Tibial artery (tissue), 4 donors: ENCODE measurements at places on chromosomes 11 and 22.
A peak's percentile ranks its signal among the peaks of the same experiment; 100 is the strongest.

DNA sequence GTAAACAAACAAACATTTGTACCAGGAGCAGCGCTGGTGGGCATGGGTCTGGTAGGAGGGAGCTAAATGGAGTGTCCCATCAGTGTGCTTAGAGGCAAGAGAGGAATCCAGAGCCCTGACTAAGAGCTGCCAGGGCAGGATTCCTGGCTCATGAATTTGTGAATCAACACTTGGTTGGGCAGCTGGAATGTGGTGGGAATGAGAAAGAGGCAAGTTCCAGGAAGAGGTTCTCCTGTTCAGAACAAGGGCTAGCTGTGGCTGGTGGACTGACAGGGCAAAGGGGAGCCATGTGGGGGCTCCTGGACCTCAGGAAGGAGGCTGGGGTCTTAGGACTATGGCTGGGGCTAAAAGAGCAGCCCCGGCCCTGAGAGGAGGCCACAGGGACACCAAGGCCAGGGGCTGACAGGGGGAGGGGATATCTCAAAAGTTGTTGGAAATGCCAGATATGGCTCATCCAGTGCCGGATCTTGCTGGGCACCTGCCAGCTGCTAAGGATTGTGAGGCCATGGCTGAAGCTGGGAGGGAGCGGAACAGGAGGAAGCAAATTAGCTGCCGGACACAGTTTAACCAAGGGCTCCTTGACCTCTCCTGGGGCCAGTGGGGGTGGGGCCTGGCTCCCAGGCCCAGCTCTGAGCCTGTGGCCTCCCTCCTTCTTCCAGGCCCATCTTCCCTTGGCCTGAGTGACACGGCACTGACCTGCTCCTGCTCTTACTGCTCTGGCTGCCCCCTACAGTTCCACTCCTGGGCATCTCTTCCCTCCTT lies 14.6 kb upstream of the P2RY6 start:
- peak; percentile 64 for DNase-seq
- H3K36me3 ChIP-seq, result no peaks in the 10 kb centered on the region
- no peak overlapping the region for H3K4me3 ChIP-seq
- peaks cover 20% of the 10 kb centered on the region for H3K4me1 ChIP-seq

DNA sequence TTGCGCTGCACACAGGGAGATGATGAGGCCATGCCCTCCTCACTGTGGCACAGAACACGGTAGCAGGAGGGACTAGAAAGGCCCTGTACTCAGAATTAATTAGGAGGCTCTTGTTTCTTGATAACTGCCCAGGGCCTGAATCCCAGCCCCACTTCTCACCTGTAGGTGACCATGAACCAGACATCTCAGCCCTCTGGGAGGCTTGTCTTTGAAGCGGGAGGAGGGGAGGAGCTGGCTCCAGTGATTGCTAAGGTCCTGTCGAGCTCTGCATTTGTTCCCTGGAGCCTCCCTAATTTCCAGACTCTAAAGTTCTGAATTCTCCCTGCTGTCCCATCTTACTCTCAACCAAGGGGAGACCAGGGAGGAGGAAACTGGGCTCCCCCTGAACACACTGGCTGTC lies 19.8 kb upstream of the OAF start:
- H3K4me3 ChIP-seq, result no peak overlapping the region
- H3K27ac ChIP-seq, result no peak overlapping the region
- H3K27me3 ChIP-seq, result no peaks in the 10 kb centered on the region
- H3K36me3 ChIP-seq, result no peaks in the 10 kb centered on the region
- no peaks in the 10 kb centered on the region for H3K4me1 ChIP-seq

DNA sequence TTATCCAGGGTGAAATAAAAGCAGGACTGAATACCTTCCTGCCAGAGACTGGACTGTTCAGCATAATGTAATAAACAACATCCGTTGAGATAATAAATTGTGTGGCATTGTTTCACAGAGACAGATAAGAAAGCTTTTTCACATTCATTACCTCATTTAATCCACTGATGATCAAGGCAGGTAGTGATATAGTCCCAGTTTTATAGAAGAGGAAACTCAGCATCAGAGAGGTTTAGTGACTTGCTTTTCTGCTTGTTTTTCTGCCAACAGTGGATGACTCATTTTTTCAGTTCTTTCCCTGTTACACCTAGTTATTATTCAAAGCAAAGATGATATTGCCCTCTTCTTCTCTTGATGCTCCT lies 4.0 kb downstream of the MYO18B start:
- no peaks in the 10 kb centered on the region for H3K4me1 ChIP-seq
- no peak for DNase-seq
- no peak overlapping the region for H3K27ac ChIP-seq
- no peaks in the 10 kb centered on the region for H3K27me3 ChIP-seq
- no peaks in the 10 kb centered on the region for H3K36me3 ChIP-seq
- H3K4me3 ChIP-seq, result no peak overlapping the region

- no peaks in the 10 kb centered on the region for H3K36me3 ChIP-seq
These were observed 520.2 kb downstream of the METTL15 start for GRCh38 chr11:28628412-28628811.

- peak within 1 kb of the TSS; percentile 56 for H3K4me3 ChIP-seq
- DNase-seq, result no peak
- H3K4me1 ChIP-seq, result peaks cover 21% of the 10 kb centered on the region
- H3K27ac ChIP-seq, result peak within 1 kb of the TSS; percentile 54
- H3K27me3 ChIP-seq, result no peaks in the 10 kb centered on the region
These were observed at the start of gene OAF for GRCh38 chr11:120210626-120211521. Gene OAF, plus strand, starts transcription at chr11:120211032. Its CDS starts 248 bp downstream, at chr11:120211280.

GRCh38 chr11:10451426-10452116 lies 3.5 kb upstream of the AMPD3 start:
- peaks cover 8% of the 10 kb centered on the region for H3K4me1 ChIP-seq
- H3K27ac ChIP-seq, result no peak overlapping the region
- no peaks in the 10 kb centered on the region for H3K27me3 ChIP-seq
- DNase-seq, result no peak

DNA sequence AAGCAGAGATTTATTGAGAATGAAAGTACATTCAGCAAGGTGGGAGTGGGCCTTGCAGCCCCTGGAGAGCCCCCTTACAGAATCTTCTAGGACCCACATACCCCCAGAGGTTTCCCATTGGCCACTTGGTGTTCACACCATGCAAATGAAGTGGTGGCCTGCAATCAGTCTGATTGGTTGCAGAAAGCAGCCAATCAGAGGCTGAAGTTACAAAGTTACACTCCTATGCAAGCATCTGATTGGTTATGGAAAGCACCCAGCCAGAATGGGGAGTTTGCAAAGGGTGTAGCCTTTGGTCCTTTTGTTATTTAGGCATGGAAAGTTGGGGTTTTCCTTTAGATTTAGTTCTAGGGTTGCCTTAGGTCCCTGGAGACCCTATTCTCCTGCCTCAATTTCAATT lies 34.9 kb downstream of the UVRAG start:
- H3K4me3 ChIP-seq, result no peak overlapping the region
- no peaks in the 10 kb centered on the region for H3K27me3 ChIP-seq
- H3K27ac ChIP-seq, result no peak overlapping the region
- no peak for DNase-seq
- H3K4me1 ChIP-seq, result peaks cover 21% of the 10 kb centered on the region

DNA sequence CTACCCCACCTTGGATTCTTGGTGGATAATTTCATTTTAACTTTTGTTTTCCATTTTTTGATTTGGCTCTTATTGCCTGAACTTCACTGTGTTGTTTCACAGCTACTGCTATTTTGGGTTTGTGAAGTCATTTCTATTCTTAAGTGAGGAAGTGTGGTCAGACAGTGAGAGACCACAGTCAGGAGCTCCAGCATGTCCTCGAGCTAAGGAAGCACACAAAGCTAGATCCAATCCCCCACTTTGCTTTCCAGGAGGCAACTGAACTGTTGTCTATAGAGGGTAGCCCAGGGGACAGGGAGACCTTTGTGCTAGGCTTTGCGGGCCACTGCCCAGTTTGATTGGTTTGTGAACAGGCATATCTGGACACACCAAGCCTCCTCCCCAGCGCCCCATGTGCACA lies 251.8 kb upstream of the KIRREL3 start:
- H3K36me3 ChIP-seq, result no peaks in the 10 kb centered on the region
- H3K4me1 ChIP-seq, result no peaks in the 10 kb centered on the region
- no peak overlapping the region for H3K27ac ChIP-seq
- H3K4me3 ChIP-seq, result no peak overlapping the region

DNA sequence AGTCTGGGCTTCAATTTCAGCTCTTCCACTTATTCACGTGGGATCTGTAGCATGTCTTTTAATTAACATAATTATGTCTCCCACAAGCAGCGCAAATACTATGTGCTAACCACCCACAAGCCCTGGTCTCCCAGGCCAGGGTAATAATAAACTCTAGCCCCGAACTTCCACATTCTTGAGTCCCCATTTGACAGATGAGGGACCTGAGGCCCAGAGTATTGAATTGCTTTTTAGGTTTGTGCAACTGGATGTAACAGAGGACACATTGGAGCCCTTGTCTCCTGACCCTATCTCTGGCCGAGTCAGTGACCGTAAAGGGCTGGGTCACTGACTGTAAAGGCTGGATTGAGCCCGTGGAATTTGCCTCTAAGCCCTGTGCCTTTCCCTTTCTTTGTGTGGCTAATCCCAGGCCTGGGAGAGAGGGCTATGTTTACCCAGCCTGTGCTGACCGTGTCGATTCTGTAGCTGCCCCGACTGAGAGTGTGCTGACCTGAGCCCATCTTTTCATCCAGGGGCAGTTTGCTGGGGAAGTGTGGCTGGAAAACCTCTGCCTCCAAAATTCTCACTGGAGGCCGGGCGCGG lies 3.9 kb downstream of the CRYBB2 start:
- no peak for DNase-seq
- no peak overlapping the region for H3K27ac ChIP-seq
- H3K4me3 ChIP-seq, result no peak overlapping the region
- H3K4me1 ChIP-seq, result no peaks in the 10 kb centered on the region
- H3K27me3 ChIP-seq, result no peaks in the 10 kb centered on the region

DNA sequence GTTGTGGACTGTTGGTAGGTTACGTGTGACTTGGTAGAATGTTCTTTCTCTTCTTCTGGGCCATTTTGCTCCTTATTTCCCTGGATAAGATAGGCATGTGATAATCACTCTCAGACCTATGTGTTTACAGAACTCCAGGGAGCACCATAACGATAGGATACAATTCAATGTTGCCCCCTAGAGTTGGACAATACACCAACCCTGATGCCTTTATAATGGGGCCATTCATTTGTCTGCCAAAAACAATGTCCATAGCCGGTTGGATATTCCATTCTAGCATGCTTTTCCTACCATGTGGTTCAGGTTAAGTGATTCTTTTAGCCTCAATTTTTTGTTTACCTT lies 60.5 kb downstream of the APIP start:
- no peak for DNase-seq
- no peak overlapping the region for H3K27ac ChIP-seq
- H3K27me3 ChIP-seq, result no peaks in the 10 kb centered on the region

- no peak overlapping the region for H3K4me3 ChIP-seq
- DNase-seq, result no peak
- no peaks in the 10 kb centered on the region for H3K27me3 ChIP-seq
- no peak overlapping the region for H3K27ac ChIP-seq
- H3K36me3 ChIP-seq, result no peaks in the 10 kb centered on the region
These were observed 122.2 kb upstream of the PDGFD start for GRCh38 chr11:104286129-104286528.

DNA sequence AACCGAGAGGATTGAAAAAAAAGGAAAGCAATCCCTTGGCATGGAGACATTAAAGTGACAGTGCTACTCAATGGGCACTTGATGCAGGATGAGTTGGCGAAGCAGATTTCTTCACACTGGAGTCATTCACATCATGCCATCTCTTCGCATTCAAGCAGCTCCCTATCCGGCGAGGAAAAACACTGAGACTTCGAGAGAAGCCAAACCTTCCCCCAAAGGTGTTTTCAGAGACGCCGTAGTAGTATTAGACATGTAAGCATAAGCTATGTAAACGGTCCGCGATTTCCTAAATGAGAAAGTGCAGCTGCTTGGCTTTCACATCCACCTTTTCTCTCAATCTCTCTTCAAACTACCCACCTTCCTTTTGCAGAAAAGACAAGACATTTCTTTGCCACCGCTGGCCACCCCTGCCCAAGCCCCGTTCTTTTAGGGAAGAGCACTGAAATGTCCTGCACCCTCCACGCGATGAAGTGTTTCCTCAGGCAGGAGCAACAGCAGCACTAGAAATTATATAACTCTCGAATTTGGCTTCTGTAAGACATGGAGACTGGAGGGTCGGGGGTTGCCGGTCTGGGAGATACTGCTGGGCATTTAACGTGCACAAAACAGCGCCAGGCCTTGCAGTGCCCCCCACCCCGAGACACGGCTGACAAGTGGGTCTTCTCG lies at the start of gene DLG2:
Gene DLG2 (minus strand): TSS at position 13 of the 666 bp plus-strand sequence.
- peaks cover 20% of the 10 kb centered on the region for H3K4me1 ChIP-seq
- H3K27ac ChIP-seq, result peak within 1 kb of the TSS; percentile 93
- peak; percentile 31 for DNase-seq
- H3K36me3 ChIP-seq, result no peaks in the 10 kb centered on the region

DNA sequence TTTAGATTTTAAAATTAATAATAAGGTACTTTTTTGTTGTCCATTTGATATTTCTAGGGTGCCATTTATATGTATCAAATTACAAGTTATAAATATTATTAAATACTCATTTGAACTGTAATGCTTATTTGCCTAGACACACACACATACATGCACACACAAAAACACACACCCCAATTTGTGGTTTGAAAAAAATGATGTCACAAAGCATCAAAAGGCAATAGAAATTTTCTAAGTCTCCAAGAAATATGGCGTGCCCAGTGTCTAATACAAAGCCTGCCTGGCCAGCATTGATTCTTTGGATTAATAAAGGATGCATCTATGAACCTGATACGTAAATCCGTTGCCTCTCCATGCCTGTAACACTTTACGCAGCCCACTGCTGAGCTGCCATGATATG lies 252.8 kb upstream of the BLID start:
- H3K27me3 ChIP-seq, result no peaks in the 10 kb centered on the region

DNA sequence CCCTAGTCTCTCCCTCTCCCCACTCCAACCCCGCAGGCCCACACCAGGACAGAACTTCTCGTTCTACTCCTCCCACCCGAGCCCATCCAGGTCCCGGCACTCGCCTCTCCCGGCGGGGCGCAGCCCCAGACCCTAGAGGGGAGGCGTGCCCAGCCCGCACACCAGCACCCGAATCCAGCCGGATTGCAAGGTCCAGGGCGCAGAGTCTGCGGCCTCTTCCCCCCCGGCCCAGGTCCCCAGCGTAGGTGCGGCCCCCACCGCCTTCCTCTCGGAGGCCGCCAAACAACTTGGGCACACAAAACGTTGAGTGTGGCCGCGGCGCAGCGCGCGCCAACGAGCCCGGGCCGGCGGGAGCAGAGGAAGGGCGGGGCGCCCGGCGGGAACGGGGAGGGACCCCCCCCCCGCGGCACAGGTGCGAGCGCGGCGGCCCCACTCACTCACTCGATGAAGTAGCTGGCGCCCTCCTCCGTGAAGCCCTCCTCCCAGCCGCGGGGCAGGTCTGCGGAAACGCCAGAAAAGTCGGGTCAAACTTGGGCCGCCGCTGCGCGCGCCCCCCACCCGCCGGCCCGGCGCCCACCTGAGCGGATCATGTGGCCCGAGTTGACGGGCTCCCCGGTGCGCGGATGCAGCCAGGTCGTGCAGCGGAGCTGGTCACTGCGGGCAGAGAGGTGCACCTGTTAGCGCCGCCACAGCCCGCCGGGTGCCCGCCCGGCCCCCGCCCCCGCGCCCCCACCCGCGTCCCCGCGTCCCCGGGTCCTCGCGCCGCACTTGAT lies 480 bp downstream of the PLEKHA7 start:
- peak overlapping the region; percentile 73 for H3K27ac ChIP-seq
- no peaks in the 10 kb centered on the region for H3K27me3 ChIP-seq
- DNase-seq, result no peak

- DNase-seq, result peak; percentile 54
- peaks cover 21% of the 10 kb centered on the region for H3K36me3 ChIP-seq
- peaks cover 50% of the 10 kb centered on the region for H3K4me1 ChIP-seq
- H3K4me3 ChIP-seq, result no peak overlapping the region
- no peaks in the 10 kb centered on the region for H3K27me3 ChIP-seq
- peak overlapping the region; percentile 80 for H3K27ac ChIP-seq
These were observed 24.2 kb downstream of the MED15 start for GRCh38 chr22:20531404-20532201.
